ENCODE measurements at places on chromosomes 6 and 20.

- DNase-seq, result no peak
Measured at GRCh38 chr20:23257848-23258746, 92.5 kb upstream of the NXT1 start.

DNA sequence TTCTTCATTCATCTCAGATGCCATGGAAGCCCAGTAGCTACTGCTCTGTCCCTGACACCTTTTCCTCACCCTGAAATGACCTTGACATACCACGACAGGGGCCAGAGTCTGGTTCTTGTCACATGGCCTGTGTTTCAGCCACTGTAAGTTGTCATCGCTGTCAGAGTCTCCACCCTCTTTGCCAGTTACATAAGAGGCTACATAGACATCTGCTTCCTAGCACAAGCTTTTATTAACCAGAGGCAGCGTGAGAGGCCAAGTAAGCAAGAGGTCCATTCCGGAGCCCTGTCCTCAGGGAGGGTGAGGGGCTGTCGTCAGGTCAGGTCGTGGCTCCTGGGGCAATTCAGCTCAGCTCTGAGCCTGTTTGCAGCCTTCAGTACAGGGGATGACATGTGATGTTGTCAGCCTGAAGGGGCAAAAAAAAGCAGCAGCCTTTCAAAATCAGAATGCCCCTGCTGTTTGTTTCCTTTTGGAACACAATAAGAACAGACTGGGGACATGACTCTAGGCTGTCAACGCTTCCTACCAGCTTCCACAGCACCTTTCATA, 146.3 kb downstream of the MTFR2 start:
- DNase-seq, result no peak

DNA sequence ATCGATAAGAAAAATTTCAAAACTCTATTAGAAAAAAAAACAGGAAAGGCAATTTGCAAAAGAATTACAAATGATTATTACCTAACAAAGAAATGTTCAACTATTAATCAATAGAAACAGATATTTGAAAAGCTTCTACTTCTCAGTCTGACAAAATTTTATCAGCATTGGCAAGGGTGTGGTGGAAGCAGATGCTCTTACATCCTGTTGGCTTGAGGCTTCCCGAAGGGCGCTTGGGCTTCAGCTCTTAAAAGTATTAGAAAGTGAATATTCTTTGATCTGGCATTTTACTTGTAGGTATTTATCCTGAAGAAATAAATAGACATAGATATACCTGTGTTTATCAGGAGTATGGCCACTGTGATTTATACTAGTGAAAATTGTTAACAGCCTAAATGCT, 38.7 kb downstream of the SLC35D3 start:
- no peak for DNase-seq

GRCh38 chr6:34170346-34170745, 24.5 kb upstream of the GRM4 start:
- no peak for DNase-seq

DNA sequence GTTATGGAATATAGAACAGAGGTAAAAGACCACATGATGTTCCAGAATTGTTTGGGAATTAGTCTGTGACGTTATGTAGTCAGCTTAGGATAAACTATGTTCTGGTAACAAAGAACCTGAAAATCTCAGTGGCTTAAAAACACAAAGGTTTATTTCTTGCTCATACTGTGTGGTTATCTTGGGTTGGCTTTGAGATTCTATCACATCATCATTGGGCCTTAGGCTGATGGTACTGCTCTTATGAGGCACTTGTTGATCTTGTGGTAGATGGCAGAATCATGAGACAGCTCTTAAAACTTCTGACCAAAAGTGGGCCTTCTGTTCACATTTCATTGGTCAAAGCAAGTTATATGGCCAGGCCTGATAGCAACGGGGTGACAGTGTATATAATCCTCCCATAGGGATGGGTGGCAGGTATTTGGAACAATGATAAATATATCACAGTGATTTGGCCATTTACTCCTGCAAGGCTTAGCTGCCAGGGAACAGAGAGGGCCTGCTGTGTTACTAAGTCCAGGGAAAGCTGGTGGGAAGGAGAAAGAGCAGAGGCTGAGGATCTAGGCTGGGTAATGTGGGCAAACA, 13.5 kb downstream of the DHX35 start:
- no peak for DNase-seq

DNA sequence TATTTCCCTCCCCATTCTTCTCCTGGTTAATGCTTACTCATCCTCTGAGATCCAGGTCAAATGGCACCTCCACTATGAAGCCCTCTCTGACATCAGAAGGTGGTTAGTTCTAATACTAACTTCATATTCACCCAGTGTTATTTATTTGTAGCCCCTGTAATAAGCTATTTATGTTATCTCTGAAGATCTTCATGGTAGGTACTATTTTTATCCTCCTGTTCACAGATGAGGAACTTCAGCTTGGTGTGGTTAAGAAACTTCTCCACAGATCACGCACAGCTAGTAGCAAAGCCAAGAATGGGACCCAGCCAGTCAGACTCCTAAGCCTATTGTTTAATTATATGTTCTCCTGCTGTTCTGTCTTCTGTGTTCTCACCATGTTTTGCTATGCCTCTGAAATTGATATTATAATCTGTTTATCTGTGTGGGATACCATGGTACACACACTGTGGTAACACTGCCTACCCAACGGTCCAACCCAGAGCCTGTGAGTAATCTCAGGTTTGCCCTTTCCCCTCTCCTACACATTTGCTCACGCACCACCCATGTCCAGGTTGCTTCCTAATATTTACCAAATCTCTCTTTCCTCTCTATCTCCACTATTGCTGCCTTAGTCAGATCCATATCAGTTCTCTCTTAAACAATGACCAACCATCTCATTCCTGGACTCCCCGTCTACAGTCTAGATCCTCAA, 98.4 kb downstream of the IPCEF1 start:
- no peak for DNase-seq
